Keratinocyte (primary cell): ENCODE measurements at places on chromosomes 3 and 15. TPM values are rescaled to one million over a fixed set of nuclear protein-coding genes. Genes with fewer than 3 reads are reported as not detected.
A peak's percentile ranks its signal among the peaks of the same experiment; 100 is the strongest.

Gene ZBTB20
- 0.32 to 0.52 TPM (median 0.35 TPM) in 3 replicates for polyA plus RNA-seq

Gene SIDT1
- polyA plus RNA-seq: 0.08 to 0.12 TPM (median 0.09 TPM) in 3 replicates

Gene ADCY5
- polyA plus RNA-seq: 0.04 TPM in 1 of 3 replicates, not detected in the others

Gene LRCH3
- 31.6 to 50.2 TPM (median 47.4 TPM) in 3 replicates for polyA plus RNA-seq

Gene DLL4
- polyA plus RNA-seq: not detected in 3 replicates

Gene GPR160
- 0.12 to 0.29 TPM (median 0.22 TPM) in 3 replicates for polyA plus RNA-seq

Gene COL6A6
- not detected in 3 replicates for polyA plus RNA-seq

Gene ST8SIA2
- 0.22 to 0.63 TPM (median 0.27 TPM) in 3 replicates for polyA plus RNA-seq

Gene NTRK3
- polyA plus RNA-seq: not detected in 3 replicates

DNA sequence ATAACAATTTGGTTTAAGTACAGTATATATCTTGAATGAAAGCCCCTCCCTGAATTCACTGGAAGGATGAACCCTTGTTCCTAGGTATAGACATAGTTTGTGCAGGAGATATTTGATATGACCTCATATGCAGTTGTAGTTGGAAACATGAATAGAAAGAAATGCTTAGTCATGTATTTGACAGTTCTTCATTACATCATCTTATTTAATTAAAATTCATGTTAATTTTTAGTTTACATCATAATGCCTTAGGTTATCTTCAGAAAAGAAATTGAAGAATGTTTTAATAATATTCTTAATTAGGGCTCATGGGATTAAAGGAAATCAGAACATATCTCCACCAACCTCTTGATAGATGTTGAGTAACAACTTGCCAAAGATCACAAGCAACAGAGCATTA lies 19.2 kb downstream of the SLC2A2 start:
- DNase-seq: no peak
- no peaks in the 10 kb centered on the region for H3K4me1 ChIP-seq
- no peaks in the 10 kb centered on the region for H3K36me3 ChIP-seq
- no peaks in the 10 kb centered on the region for H3K27me3 ChIP-seq
- H3K27ac ChIP-seq: no peak overlapping the region

GRCh38 chr3:20935791-20936190 lies 749.8 kb upstream of the SGO1 start:
- no peaks in the 10 kb centered on the region for H3K36me3 ChIP-seq
- H3K4me3 ChIP-seq: no peak overlapping the region
- no peaks in the 10 kb centered on the region for H3K4me1 ChIP-seq

- H3K27ac ChIP-seq: peak overlapping the region; percentile 81
- H3K4me1 ChIP-seq: peaks cover 23% of the 10 kb centered on the region
- no peak for DNase-seq
- peak overlapping the region; percentile 96 for H3K4me3 ChIP-seq
- H3K36me3 ChIP-seq: peaks cover 4% of the 10 kb centered on the region
- H3K27me3 ChIP-seq: no peaks in the 10 kb centered on the region
These were observed 1.5 kb downstream of the UBE2Q2 start for GRCh38 chr15:75844629-75845335.

- no peak overlapping the region for H3K4me3 ChIP-seq
- no peaks in the 10 kb centered on the region for H3K36me3 ChIP-seq
- H3K27ac ChIP-seq: peak overlapping the region; percentile 82
- no peaks in the 10 kb centered on the region for H3K27me3 ChIP-seq
These were observed 122.6 kb downstream of the AQP9 start for GRCh38 chr15:58260725-58261267.

GRCh38 chr15:86164232-86164898 lies 84.7 kb downstream of the AGBL1 start:
- no peak overlapping the region for H3K27ac ChIP-seq
- no peak for DNase-seq
- H3K4me3 ChIP-seq: no peak overlapping the region
- no peaks in the 10 kb centered on the region for H3K4me1 ChIP-seq

DNA sequence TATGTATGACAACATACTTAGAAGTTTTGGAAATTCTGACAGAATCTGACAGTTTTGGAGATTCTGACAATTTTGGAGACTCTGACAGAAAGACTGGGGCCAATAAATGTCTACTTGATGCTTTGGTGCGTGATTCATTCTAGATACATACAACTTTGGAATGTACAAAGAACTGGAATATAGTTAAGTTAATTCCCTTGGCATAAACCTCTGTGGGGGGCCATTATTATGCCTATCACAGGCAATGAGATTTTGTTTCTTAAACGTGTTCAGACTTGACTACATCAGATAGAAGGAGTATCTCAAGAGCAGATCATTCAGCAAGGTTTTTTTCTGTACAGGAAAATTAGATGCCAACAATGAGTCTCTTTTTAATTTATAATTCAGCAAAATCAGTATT lies 617.6 kb upstream of the ZNF717 start:
- H3K4me1 ChIP-seq: no peaks in the 10 kb centered on the region
- no peak overlapping the region for H3K4me3 ChIP-seq
- no peak overlapping the region for H3K27ac ChIP-seq
- H3K27me3 ChIP-seq: no peaks in the 10 kb centered on the region

DNA sequence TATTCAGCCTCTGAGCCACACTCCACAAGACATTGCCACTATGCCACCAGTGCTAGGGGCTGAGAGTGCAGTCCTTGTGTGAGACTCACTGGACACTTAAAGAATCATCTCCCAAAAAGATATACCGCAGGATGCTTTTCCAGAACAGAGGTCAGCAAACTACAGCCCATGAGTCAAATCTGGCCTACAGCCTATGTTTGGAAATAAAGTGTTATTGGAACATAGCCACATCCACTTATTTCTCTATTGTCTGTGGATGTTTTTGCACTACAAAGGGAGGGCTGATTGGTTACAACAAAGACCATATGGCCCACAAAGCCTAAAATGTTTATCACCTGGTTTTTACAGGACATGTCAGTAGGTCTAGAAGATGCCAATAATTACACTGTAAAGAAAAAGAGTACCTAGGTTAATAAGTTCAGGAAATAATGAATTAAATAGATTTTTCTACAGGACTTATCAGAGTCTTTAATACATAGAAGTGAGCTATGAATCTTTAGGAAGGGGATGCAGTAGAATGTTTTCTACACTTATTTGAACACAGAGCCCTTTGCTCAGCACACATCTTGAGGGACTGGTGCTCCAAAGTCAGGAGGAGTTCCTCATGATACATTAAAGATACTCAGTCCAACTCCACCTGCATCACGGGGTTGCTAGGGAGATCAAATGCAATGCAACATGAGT lies 26.3 kb downstream of the SRGAP3 start:
- peaks cover 8% of the 10 kb centered on the region for H3K4me1 ChIP-seq
- H3K4me3 ChIP-seq: no peak overlapping the region
- no peak for DNase-seq

DNA sequence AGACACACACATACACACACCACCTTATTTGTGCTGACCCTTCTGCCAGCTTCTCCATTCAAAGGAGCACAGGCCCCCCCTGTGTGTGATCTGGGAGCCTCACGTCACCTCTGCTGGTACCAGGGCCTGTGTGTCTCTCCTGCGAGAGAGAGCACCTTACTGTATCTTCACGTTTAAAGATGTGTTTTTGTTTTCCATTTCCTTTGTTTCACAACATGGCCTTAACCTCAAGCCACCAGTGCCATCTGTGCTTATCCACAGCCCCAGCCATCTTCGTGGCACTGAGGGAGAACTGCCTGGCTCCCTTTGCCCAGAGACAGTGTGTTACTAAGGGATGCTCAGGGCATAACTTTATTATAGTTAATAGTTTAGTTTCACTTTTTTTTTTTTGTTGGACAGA lies 52.3 kb downstream of the ABHD2 start:
- no peak overlapping the region for H3K27ac ChIP-seq
- peaks cover 2% of the 10 kb centered on the region for H3K36me3 ChIP-seq
- peaks cover 14% of the 10 kb centered on the region for H3K4me1 ChIP-seq
- H3K4me3 ChIP-seq: no peak overlapping the region
- DNase-seq: no peak

- no peak overlapping the region for H3K4me3 ChIP-seq
- H3K4me1 ChIP-seq: no peaks in the 10 kb centered on the region
- no peak overlapping the region for H3K27ac ChIP-seq
- no peaks in the 10 kb centered on the region for H3K27me3 ChIP-seq
- no peak for DNase-seq
These were observed 45.2 kb downstream of the CMC1 start for GRCh38 chr3:28286595-28286994.

GRCh38 chr3:14236902-14237301 lies 58.3 kb downstream of the LSM3 start:
- peaks cover 23% of the 10 kb centered on the region for H3K4me1 ChIP-seq
- no peak for DNase-seq
- H3K4me3 ChIP-seq: no peak overlapping the region
- H3K27ac ChIP-seq: no peak overlapping the region

DNA sequence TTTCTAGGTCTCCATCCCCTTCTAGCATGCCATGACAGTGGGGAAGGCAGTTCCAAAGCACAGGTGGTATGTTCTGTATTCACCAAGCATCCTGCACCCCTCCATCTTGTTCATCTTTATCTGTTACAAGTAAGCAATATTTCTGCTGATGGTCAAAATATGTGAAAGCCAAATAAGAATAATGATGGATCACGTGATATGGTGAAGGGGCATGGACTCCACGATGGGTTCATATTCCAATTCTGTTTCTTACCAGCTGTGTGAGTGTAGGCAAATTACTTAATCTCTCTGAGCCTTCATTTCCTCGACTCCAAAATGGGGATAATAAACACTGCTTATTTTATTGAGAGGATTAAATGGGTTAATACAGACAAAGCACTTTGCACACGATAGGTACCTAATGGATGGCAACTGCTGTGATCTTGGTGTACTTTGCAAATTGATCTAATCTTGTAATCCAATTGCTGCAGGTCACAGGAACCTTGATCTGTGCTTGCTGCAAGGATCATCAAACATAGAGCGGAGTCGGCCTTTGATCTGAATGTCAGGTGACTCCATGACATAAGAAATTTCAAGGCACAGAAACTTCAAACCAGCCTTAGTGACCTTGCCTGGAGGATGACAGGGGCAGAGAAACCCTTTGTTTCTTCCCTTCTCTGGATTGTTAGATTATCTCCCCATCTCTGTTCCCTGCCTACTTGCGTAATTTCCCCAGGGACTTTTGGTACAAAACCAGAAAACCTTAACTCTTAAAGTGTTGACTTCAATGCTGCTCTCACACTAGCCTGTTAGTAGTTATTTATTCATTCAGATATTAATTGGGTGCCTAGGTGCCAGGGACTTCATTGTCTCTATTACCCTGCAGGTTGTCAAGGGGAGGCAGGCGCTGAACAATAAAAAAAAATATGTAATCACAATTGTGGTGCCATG lies 25.8 kb downstream of the SIAH2 start:
- peaks cover 9% of the 10 kb centered on the region for H3K36me3 ChIP-seq
- no peak for DNase-seq
- no peak overlapping the region for H3K27ac ChIP-seq
- peaks cover 47% of the 10 kb centered on the region for H3K4me1 ChIP-seq
- H3K27me3 ChIP-seq: no peaks in the 10 kb centered on the region

- no peaks in the 10 kb centered on the region for H3K27me3 ChIP-seq
- H3K36me3 ChIP-seq: no peaks in the 10 kb centered on the region
- H3K4me1 ChIP-seq: no peaks in the 10 kb centered on the region
- H3K4me3 ChIP-seq: no peak overlapping the region
These were observed 21.6 kb downstream of the RPL22L1 start for GRCh38 chr3:170848292-170848917.

DNA sequence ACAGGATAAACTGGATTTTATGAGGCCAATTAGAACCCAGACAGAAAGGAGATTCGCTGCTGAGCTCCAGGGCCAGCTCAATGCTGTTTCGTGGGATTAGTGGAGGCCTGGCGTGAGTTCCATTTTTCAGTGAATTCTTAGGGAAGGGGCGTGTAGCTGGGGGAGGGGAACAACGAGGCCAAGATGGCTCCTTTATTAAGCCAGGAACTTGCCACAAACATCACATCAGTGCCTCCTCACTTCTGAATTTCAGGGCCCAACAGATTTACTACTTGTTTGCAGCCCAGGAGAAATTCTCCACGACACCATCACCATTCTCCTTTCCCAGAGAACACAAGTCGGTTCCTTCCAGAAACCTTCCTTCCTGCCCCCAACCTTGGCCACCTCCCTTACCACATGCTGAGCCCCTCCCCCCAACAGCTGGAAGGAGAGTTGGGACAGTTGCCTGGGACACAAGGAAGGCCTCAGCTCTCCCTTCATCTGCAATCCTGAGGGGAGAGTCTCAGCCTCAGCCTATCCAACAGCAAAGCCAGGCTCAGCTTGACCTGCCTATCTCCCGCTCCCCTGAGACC lies 5.8 kb downstream of the IGDCC4 start:
- no peaks in the 10 kb centered on the region for H3K36me3 ChIP-seq
- H3K4me1 ChIP-seq: peaks cover 3% of the 10 kb centered on the region
- H3K4me3 ChIP-seq: no peak overlapping the region
- no peak overlapping the region for H3K27ac ChIP-seq
- peaks cover 22% of the 10 kb centered on the region for H3K27me3 ChIP-seq

- no peak for DNase-seq
- no peaks in the 10 kb centered on the region for H3K4me1 ChIP-seq
- no peaks in the 10 kb centered on the region for H3K27me3 ChIP-seq
These were observed 325.4 kb upstream of the ONECUT1 start for GRCh38 chr15:53115563-53115962.

GRCh38 chr3:8220291-8220690 lies 281.3 kb upstream of the LMCD1 start:
- H3K27me3 ChIP-seq: no peaks in the 10 kb centered on the region
- no peak overlapping the region for H3K4me3 ChIP-seq
- H3K27ac ChIP-seq: no peak overlapping the region
- no peaks in the 10 kb centered on the region for H3K36me3 ChIP-seq
- no peaks in the 10 kb centered on the region for H3K4me1 ChIP-seq

DNA sequence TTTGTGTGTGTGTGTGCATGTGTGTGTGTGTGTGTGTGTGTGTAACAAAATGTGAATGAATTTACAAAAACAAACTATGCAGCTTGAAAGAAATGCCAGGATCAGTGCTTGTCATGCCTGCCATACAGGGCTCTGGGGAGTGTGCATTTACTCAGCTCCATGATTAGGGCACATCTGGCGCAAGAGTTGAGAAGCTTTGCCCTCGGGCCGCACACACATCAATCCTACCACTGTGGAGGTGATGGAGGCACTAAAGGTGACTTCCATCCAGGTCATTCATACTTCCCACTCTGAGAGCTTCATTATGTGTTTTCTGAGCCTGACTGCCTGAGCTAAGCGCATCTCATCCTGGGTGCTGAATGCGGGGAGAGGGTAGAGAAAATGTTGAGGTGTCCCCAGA lies 72.0 kb upstream of the ZBED2 start:
- DNase-seq: no peak
- no peaks in the 10 kb centered on the region for H3K36me3 ChIP-seq
- no peaks in the 10 kb centered on the region for H3K27me3 ChIP-seq
- peak overlapping the region; percentile 33 for H3K27ac ChIP-seq
- H3K4me1 ChIP-seq: peaks cover 50% of the 10 kb centered on the region

GRCh38 chr15:97962263-97962662 lies 1.8 kb downstream of the ARRDC4 start:
- no peak overlapping the region for H3K27ac ChIP-seq
- H3K4me3 ChIP-seq: peak overlapping the region; percentile 90
- H3K27me3 ChIP-seq: no peaks in the 10 kb centered on the region
- H3K36me3 ChIP-seq: peaks cover 14% of the 10 kb centered on the region

GRCh38 chr3:56987238-56987895 lies 73.1 kb upstream of the SPATA12 start:
- H3K36me3 ChIP-seq: no peaks in the 10 kb centered on the region
- no peak overlapping the region for H3K27ac ChIP-seq
- no peak for DNase-seq
- no peaks in the 10 kb centered on the region for H3K4me1 ChIP-seq
- no peak overlapping the region for H3K4me3 ChIP-seq
- no peaks in the 10 kb centered on the region for H3K27me3 ChIP-seq
